ENCODE measurements at places on chromosomes 2 and 18. TPM values are rescaled to one million over a fixed set of nuclear protein-coding genes. Genes with fewer than 3 reads are reported as not detected.

The AQP12B gene
- not detected for total RNA-seq

The MARCO gene
- 0.23 TPM for total RNA-seq

The GEN1 gene
- total RNA-seq: 15.6 TPM

The EHD3 gene
- 9.9 TPM for total RNA-seq

The ITGB6 gene
- 1.0 TPM for total RNA-seq

The MYOM1 gene
- total RNA-seq: 0.25 TPM

The SCN9A gene
- 2.5 TPM for total RNA-seq
